Pancreas (tissue), 10 donors: ENCODE measurements at places on chromosomes 2 and 18. TPM values are rescaled to one million over a fixed set of nuclear protein-coding genes. Genes with fewer than 3 reads are reported as not detected.

DNA sequence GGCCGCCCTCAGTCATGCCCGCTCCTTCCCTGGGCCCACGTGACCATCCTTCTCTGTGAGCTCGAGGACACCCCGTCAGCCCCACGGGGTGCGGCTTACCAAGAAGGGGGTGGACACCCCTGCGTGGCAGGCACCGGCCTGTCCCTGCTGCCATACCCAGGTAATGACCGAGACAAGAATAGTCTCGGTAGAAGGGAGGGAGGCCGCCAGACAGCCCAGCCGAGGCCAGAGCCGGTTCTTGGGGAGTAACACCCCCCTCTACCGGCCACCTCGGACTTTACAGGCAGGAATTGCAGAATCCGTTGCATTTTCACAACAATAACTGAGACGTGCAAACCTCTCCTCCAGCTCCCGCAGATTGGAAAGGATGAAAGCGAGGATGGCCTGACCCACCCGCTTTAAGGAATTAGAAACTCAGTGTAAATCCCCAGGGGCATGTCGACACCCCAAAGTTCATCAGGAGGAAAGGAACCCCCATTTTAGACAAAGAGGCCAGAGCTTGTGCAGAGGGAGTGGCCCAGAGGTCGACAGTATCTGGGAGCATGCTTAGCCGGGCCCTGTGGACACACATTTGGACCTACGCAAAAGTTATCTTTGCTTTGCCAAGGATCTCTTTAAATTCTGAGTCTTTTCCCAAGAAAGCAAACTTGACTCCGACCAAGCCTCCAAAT, 60.1 kb upstream of the GLI2 start:
- no peaks in the 10 kb centered on the region for H3K4me1 ChIP-seq
- H3K27me3 ChIP-seq, result no peaks in the 10 kb centered on the region
- H3K27ac ChIP-seq, result no peak overlapping the region
- H3K4me3 ChIP-seq, result no peak overlapping the region
- peak; percentile 82 for DNase-seq
- H3K36me3 ChIP-seq, result no peaks in the 10 kb centered on the region

- no peaks in the 10 kb centered on the region for H3K36me3 ChIP-seq
- no peaks in the 10 kb centered on the region for H3K27me3 ChIP-seq
- no peak overlapping the region for H3K4me3 ChIP-seq
- no peak overlapping the region for H3K27ac ChIP-seq
These were observed 6.3 kb upstream of the RPRD1A start for GRCh38 chr18:36073676-36074075.

HOXD11 gene
- total RNA-seq, result not detected

MYO7B gene
- 0.85 TPM for total RNA-seq

DNA sequence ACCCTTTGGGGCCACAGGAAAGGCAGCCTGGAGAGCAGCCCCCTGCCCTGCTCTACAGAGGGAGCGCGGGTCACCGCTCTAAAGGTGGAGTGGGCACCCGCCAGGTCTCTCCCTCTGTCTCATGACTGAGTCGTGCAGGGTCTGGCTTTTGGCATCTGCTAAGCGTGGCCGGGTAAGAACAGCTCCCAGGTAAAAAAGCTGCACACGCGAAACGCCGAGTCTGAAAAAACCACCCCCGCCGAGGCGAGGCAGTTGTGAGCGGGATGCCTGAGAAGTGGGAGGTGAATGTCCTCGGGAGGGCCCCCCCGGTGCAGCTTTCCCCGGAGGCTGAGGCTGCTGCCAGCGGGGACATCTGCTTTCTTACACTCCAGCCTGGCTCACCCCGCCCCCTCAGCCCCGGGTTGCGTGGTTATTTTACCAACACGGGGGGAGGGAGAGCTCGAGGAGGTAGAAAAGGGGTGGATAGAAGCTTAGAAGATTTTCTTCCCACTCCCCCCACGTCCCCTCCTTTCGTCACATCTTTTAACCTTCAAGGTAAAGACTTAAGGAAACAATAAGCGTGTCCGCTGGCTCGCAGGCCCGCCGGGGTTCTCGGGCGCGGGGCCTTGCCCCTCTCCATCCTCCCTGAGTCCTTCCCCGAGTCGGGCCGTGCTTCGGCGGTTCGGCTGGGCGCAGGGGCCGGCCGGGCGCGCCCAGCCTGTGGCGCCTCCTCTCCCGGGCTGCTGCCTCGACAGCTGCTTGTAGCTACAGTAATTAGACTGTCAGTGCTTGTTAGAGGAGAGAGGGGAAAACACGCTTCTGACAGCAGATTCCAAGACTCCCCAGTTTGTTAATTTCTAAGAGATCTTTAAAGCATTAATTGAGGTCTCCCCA, 70.6 kb upstream of the PSMD14 start:
- no peak overlapping the region for H3K27ac ChIP-seq
- H3K36me3 ChIP-seq, result no peaks in the 10 kb centered on the region
- H3K4me3 ChIP-seq, result peak overlapping the region; percentile 47
- H3K4me1 ChIP-seq, result no peaks in the 10 kb centered on the region

CHN1 gene
- total RNA-seq, result 4.2 TPM

PROKR1 gene
- total RNA-seq, result not detected

GRCh38 chr2:64615844-64616536, 37.7 kb downstream of the SERTAD2 start:
- no peak for DNase-seq
- no peak overlapping the region for H3K4me3 ChIP-seq
- H3K4me1 ChIP-seq, result no peaks in the 10 kb centered on the region
- no peaks in the 10 kb centered on the region for H3K36me3 ChIP-seq
- H3K27ac ChIP-seq, result no peak overlapping the region

TUBA4B gene
- not detected for total RNA-seq

SYT4 gene
- 0.97 TPM for total RNA-seq

ABHD1 gene
- total RNA-seq, result 0.47 TPM
